ENCODE measurements at places on chromosomes 5 and 9.
A peak's percentile ranks its signal among the peaks of the same experiment; 100 is the strongest.

- peak; percentile 66 for DNase-seq
Observed at GRCh38 chr5:175521313-175521833, 43.0 kb downstream of the SFXN1 start.

- DNase-seq: no peak
Observed at GRCh38 chr5:112064271-112064701, 307.3 kb upstream of the NREP start.

GRCh38 chr5:126852091-126852571 is 75.2 kb downstream of the LMNB1 start:
- peak; percentile 32 for DNase-seq

- DNase-seq: no peak
Observed at GRCh38 chr5:172593721-172594235, 47.3 kb upstream of the NEURL1B start.

DNA sequence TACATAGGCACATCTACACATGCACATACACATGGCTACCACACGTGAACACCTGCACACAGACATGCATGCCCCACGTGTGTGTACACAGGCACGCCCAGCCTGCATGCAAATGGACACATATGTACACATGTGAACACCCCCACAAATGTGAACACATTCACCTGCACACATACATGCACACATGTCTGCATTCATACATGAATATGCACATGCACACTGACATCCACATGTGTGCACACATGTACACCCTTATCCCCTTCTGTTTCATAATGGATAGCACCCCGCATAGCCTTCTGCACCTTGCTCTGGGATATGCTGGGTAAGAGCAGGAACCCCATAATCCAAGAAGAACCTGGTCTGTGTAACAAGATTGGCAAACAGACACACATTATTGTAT is 66.2 kb downstream of the WNK2 start:
- DNase-seq: no peak

GRCh38 chr9:95552814-95553546 is 36.2 kb upstream of the PTCH1 start:
- no peak for DNase-seq

- no peak for DNase-seq
Observed at GRCh38 chr9:136341042-136341655, 13.8 kb downstream of the GPSM1 start.

- no peak for DNase-seq
Observed at GRCh38 chr5:71013575-71013974, 11.6 kb downstream of the NAIP start.

DNA sequence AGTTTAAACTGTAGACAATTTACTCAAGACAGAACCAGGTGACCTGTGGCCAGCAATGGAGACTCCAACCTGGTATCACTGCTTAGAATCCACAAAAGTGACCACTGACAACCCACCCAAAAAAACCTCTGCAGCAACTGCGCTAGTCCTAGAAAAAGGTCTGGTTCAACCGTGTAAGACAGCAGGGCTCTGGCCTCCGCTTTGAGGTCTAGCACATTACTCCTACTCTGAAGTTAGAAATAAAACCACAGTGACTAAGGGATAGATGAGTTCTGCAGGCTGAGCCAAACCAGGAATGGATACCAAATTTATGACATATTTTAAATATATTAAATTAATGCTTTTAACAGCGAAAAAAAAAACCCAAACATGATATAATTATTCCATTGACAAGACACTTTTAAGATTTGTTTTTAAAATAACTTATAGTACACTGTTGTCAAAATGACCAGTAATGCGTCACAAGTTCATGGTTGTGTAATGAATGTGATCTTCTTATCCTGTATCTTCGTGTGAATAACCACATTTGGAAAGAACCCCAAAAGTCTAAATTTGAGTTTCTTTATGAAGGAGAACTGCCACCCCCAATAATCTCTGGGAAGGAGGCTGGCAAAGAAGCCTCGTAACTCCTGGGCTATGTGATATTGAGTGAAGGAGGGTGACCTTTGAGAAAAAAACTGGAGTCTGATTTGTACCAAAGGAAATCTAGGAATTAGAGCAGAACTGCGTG is 101.9 kb upstream of the SLC44A1 start:
- DNase-seq: no peak

GRCh38 chr5:144260121-144260520 is 89.4 kb downstream of the KCTD16 start:
- no peak for DNase-seq

DNA sequence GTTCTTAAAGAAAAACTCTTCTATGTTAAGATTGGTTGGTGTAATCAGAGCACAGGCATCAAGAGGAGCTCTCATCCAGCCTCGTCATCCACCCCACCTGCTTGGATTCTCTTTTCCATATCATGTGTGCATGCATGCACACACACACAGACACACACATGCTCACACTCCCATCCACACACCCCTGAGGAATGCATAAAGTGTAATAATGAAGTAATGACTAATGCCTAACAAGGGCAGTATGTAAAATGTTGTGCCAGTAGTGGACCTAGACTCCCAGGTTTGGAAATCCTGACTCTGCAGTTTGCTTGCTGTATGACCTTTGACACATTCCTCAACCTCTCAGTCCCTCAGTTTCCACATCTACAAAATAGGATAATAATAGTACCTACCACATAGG is 280.0 kb upstream of the ANKRD55 start:
- no peak for DNase-seq

DNA sequence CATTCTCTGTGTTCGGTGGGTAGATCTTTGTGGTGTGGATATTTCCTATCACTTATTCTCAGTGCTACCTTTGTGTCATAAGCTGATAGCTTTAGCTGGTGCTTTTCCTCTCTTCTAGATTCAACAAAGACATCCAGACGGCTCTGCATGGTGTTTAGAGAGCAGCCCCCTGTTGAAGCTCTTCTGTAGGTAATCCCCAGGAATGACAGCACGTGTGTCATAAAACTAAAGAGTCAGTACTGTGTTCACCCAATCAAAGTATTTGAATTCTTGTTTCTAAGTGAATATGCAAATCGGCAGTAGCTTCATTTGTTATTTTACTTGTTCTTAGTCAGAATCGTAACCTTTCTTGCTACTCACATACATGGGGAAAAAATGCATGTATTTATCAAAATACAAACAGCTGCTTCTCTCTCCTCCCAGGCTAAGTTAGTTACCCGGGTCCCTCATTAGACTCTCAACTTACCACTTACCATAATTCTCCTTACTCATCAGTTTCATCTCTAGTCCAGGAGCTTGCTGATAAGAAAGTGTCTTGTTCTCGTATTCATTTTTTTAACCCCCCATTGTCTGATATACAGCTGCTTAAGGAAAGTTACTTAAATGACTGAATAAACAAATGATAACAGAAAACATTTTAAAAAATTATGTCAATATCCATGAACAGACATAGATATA is 1696.0 kb upstream of the WWC1 start:
- no peak for DNase-seq

DNA sequence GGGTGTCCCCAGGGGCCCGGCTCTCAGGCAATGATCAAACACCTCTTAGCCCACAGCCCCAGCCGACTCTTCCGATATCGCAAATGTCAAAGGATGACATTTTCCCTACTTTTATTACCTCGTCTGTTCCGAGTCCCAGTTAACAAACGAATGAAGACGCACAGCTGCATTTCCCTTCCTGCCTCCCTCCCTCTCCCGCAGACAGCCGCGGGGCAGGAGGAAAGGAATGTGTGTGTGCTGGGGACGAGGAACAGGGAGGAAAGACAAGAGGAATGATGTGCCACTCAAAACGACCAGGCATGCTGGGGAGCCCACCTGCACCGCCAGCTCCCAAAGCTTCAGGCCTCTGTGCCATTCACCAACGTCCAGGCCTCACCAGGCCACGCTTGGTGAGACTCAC is 125.9 kb upstream of the SARDH start:
- DNase-seq: no peak

- DNase-seq: no peak
Observed at GRCh38 chr5:109901628-109901981, 211.9 kb downstream of the MAN2A1 start.

- peak; percentile 71 for DNase-seq
Observed at GRCh38 chr9:128341435-128341849, 1.1 kb downstream of the SLC27A4 start.

- DNase-seq: no peak
Observed at GRCh38 chr5:164256954-164257353, 751.5 kb downstream of the MAT2B start.

DNA sequence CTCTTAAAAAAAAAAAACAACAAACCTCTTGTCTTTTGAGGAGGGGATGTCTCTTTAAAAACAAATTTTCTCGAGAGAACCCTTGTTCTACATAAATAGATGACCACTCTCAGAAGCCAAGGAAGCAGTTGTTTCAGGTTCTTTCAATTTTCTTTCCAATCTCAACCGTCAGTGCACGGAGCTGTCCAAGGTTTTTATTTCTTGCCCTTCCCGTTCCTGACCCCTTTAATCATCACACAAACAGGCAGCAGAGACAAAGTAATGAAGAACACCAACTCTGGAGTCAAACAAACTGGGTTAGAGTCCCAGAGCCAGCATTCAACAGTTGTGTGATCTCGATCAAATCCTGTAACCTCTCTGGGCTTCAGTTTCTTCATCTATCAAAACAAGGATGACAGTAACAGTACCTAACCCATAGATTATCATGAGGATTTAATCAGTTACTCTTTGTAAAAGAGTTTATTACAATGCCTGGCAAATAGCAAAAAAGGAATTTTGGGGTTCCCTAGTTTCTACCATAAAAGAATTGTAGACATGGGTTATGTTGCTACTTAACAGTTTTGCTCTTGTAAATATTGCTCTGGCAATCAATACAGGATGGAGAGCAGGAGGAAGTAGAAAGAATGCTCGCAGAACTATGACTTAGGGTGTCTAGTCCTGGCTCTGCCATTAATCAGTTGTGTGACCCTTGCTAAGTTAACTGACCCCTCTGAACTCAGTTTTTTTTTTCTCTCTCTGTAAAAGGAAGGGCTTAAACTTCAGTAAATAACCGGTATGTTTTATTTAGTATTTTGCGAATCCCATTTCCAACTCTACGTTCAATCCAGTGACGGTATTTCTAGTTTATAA is 1.0 kb upstream of the NIM1K start:
- no peak for DNase-seq

GRCh38 chr9:111601237-111602018 is 2.0 kb upstream of the PTGR1 start:
- no peak for DNase-seq

DNA sequence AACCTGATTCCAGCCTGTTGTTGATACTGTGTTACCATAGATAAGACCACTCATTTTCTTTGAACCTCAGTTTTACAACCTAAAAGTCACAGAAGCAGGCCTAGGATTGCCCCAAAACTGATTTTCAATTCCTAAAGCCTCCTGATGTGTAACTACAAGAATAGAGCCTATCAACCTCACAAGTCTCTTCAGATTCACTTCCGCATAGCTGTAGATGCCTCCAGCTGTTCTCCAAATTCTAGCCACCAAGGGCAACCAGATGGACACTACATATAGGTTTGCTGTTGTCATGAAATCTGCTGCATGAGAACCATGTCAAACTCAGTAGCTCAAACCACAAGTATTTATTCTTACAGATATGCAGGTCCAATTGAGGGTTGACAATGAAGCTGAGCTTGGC is 143.5 kb downstream of the SPATA31D1 start:
- DNase-seq: no peak

GRCh38 chr5:107402434-107403227 is 268.1 kb downstream of the EFNA5 start:
- no peak for DNase-seq

- DNase-seq: no peak
Observed at GRCh38 chr9:107721705-107722245, 232.2 kb upstream of the KLF4 start.

GRCh38 chr9:41229408-41230401 is 40.6 kb upstream of the ZNG1F start:
- no peak for DNase-seq

DNA sequence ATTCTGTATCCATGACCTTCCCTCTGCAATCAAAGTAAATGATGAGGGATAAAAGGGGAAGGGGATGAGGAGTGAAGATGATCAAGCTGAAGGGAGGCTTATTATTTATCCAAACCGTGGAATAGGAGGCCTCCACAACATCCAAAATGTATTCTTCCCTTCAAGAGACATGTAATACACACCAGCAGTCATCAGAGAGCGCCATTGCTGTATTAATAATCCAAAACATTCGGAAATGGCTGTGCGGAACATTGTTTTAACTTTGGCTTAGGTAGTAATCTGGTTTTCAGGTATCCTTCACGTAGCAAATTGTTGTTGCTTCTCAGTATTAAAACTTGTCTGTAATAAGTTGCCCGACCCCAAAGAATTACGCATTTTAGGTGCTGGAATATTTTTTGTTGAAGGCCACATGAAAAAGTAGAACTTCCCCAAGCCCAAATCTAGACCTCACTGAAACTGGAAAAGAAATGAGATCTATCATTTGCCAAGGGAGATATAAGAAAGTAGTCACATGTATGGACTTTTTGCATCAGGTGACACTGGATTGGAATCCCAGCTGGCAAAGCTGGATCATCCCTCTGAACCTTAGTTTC is 2.6 kb upstream of the BOD1 start:
- DNase-seq: peak; percentile 38

GRCh38 chr9:116986015-116986414 is 298.9 kb downstream of the TRIM32 start:
- DNase-seq: no peak

- no peak for DNase-seq
Observed at GRCh38 chr5:138824924-138825863, 49.9 kb downstream of the LRRTM2 start.

DNA sequence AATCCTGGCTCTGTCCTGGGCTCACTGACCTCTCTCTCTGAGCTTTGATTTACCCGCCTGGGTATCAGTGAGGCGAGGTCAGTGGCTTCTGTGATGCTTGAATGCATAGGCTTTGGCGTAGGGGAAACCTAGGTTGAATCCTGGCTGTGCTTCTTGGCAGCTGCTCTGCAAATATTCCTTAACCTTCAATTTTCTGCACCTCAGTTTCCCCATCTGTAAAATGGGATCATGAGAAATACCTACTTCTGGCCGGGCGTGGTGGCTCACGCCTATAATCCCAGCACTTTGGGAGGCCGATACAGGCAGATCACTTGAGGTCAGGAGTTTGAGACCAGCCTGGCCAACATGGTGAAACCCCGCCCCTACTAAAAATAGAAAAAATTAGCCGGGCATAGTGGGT is 7.2 kb downstream of the FGF18 start:
- no peak for DNase-seq

DNA sequence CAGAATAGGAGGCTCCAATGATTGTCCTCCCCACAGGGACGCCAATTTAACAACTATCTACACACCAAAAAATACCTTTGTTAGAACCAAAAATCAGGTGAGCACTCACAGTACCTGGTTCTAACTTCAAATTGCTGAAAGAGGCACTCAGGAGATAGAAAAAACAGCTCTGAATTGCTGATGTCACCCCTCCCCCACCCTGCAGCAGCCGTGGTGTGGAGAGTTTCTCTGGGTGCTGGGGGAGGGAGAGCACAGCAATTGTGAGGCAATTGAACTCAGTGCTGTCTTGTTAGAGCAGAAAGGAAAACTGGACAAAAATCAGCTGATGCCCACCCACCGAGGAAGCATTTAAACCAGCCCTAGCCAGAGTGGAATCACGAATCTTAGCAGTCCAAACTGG is 41.8 kb downstream of the TNFSF8 start:
- DNase-seq: no peak

GRCh38 chr5:174306345-174307030 is 261.0 kb downstream of the NSG2 start:
- no peak for DNase-seq

- no peak for DNase-seq
Observed at GRCh38 chr5:133116601-133117000, 64.8 kb downstream of the HSPA4 start.
